ENCODE measurements at places on chromosomes 1 and 21.

- no peak for DNase-seq
Observed at GRCh38 chr1:2906085-2906484, 104.6 kb upstream of the TTC34 start.

- DNase-seq: no peak
Observed at GRCh38 chr1:34771573-34772371, 9.2 kb upstream of the GJB3 start.

GRCh38 chr1:35030338-35030737 lies 1.4 kb downstream of the ZMYM6 start:
- DNase-seq: no peak

GRCh38 chr1:154616659-154617345 lies 8.8 kb upstream of the ADAR start:
- DNase-seq: no peak
